ENCODE measurements at places on chromosomes 4 and X.

DNA sequence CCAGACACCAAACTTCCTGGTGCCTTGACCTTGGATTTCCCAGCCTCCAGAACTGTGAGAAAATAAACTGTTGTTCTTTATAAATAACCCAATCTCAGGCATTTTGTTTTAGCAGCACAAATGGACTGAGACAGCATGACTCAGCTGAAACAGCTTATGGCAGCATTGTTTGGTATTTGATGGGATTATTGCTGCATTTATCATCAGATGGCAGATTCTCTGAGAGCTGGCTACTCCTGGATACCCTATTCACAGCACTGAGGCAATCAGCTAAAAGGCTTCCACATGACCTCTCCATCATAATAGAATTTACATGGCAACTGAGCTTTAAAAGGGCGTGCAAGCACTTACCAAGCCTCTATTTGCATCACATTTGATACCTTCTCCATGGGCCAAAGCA is 623.1 kb upstream of the CPEB2 start:
- no peak for DNase-seq

DNA sequence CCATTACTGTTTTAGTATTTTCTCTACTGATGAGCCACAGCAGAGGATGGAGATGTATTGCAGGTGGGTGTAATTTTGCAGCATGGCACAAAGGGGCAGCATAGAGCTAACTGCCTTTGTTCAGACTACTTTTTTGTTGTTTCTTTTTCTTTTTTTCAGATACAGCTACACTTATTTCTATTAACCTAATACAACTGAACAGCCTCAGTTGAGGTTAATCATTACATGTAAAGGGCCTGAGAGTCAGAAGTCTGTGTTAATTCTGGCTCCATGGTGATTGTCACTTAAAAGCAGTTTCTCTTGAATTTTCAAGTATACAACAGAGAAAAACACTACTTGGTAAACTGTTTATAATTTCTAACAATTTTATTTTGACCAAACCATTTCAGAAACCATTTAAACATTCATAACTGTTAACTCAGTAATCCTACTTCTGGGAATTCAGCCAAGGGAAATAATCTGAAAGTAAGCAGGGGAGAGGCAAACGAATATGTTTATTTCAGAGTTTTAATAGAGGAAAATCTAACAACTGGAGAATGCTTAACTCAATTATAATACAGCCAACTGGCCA is 13.9 kb upstream of the PPEF2 start:
- no peak for DNase-seq

DNA sequence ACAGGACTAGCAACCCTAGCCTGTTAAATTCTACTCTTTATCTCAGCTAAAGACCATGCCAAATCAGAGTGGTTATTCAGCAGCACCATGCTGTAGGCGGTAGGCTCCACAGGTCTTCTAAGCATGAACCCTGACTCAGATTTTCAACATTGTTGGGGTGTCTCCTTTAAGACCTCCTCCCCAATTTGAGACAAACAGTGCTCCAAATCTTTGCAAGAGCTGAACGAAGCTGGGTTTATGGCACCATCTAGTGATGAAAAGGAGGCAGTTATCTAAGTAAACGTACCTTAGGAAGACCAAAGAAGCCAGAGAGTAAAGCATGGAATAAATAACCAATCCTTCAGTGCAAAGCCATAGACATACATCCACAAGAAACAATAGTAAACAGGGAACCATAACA is 334.5 kb upstream of the SLC7A11 start:
- no peak for DNase-seq

DNA sequence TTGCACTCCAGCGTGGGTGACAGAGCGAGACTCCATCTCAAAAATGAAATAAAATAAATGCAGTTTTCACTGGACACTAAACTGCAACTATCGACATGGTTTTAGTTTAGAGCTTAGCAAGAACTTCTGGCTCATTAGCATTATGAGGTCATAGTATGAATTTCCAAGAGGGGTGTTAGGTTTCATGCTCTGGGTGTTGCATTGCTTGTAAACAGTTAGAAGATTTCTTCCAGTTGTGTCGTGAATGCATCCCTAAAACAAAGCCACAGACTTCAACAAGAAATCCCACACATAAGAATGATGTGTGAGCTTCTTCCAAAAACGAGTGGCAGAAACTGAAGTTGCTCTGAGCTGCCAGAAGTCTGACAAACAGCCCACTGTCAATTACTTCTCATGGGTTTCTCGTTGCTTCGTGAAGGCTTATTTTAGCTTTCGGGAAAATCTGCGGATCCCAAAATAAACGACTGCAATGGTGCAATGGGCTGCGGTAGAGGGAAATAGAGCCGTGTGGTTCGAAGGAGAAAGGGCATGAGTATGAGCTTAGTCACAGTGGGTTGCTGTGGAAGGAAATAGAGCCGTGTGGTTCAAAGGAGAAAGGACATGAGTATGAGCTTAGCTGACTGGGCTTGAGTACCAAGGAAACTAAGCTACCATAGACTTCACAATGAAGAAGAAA is 354.9 kb downstream of the DHRSX start:
- no peak for DNase-seq

GRCh38 chr4:108570993-108571569 is 49.3 kb upstream of the RPL34 start:
- no peak for DNase-seq

GRCh38 chrX:81201071-81201470 is 642 bp downstream of the HMGN5 start:
- DNase-seq = no peak

- no peak for DNase-seq
Observed at GRCh38 chr4:13536607-13537006, 7.7 kb downstream of the NKX3-2 start.

- no peak for DNase-seq
Observed at GRCh38 chrX:44062840-44063239, 89.7 kb upstream of the NDP start.

GRCh38 chrX:7972586-7972985 is 45.4 kb upstream of the PNPLA4 start:
- DNase-seq = no peak

GRCh38 chr4:156763511-156763910 is 208.1 kb downstream of the PDGFC start:
- DNase-seq = no peak

- DNase-seq = no peak
Observed at GRCh38 chr4:153759407-153760316, at the start of gene RNF175. RNF175 (minus strand) TSS chr4:153760024; CDS start chr4:153759862, 162 bp downstream.

DNA sequence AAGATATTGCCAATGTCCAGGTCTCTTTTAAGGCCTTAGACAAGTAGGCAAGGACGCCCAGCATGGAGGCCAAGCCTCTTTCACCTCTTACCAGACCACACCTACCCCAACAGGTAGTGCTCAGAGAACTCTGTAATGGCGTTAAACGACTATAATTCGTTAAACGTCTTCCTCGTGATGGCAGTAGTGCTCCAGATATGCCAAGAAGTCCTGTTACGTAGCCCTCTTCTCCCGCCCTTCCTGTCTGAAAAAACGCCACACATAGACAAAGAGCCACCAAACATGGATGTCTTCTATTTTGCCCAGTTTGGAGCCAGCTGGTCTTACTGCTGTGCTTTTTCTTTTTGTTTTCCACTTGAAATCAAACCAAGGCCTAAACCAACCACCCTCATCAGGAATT is 190.7 kb downstream of the OR13H1 start:
- no peak for DNase-seq

DNA sequence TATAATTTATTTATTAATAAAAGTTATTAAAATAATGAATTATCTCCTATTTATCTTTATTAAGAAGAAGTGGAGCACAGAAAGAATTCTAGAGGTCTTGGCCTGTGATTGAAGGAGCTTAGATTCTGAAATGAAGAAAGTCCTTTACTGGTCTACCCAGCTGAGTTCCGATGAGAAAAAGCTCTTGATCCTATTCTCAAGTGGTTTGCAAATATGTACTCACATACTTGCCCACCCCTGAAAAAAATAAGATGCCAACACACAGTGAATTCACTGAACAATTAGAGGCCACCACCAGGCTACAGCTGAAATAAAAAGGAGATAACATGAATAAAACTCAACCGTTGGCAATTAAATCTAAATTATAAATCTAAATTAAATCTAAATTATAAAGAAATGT is 253.4 kb downstream of the MAPK10 start:
- DNase-seq = no peak

DNA sequence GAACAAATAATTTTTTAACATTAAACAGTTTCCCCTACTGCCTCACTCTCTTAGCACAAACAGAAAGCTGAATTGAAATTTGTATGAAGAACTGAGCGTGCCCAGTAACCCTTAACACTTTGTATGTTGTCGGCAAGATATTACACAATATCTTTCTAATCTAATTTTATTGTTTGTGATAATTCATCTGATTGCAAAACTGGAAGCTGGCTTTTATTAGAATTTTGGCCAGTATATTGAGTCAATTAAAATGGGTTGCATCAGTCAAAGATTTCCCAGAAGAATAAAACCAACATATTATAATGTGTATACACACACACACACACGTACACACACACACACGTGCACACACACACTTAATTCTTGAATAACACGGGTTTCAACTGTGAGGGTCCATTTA is 2332.1 kb downstream of the PCDH7 start:
- DNase-seq = no peak

GRCh38 chr4:175716961-175717360 is 95.1 kb downstream of the GPM6A start:
- no peak for DNase-seq

- no peak for DNase-seq
Observed at GRCh38 chrX:46404774-46405173, 140.4 kb downstream of the ZNF674 start.

DNA sequence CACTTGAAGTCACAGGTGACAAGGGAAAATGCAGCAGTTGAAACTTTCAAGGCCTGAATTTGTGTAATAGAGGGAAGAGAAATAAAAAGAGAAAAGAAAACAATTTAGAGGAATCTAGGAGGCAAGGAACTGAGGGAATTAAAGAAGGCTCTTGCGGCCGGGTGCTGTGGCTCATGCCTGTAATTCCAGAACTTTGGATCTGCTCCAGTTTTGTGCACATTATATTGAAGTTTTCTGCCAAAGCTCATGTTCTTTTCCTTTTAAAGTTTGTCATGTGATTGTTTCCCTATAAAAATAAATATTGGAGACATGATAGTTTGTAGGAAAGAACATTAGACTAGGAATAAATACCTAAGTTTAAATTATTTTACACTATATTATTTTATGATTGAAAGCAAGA is 433.9 kb upstream of the CPEB2 start:
- no peak for DNase-seq

- no peak for DNase-seq
Observed at GRCh38 chrX:22118161-22118830, 86.2 kb downstream of the PHEX start.

- no peak for DNase-seq
Observed at GRCh38 chrX:26026179-26026578, 112.0 kb upstream of the MAGEB18 start.

DNA sequence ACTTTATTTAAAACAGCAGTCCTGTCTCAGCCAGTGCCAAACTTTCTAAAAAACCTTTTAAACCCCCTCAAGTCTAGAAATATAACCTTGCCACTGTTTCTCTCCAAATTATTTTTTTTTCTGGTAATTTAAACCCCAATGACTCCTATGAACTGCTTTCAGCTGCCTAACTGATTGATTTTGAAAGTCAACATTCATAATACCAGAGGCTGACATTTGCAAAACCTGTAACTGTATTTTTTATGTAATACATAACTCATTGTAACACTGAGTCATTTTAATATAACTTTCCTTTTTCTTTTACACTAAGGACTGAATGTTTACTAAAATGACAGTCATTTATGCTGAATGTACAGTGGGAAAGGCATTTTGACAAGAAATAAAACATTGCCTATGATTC is 19.1 kb upstream of the EGFL6 start:
- DNase-seq = no peak

- no peak for DNase-seq
Observed at GRCh38 chr4:112674376-112674775, 37.4 kb downstream of the LARP7 start.

DNA sequence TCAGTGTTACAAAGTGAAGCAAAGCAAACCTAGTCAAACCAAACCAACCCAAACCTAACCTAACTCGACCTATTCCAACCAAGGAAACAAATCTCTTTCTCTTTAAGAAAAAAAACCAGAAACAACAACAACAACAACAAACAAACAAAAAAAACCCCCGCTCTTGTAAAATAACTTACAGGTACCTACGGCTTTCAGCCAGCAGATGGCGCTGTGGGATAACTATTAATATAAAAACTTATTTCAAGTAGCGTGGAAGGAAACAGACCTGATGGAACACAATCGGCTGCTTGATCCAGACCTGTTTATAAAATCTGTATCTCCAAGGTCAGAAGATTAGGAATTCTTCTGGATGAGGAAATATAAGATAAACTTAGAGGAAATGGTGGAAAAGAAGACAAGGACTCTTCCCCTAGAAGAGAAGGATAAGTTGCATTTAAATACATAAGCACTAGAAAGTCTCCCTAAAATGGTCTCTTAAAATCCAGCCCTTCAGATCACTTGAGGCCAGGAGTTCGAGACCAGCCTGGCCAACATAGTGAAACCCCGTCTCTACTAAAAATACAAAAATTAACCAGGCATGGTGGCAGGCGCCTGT is 34.4 kb upstream of the CDKL5 start:
- peak; percentile 29 for DNase-seq

DNA sequence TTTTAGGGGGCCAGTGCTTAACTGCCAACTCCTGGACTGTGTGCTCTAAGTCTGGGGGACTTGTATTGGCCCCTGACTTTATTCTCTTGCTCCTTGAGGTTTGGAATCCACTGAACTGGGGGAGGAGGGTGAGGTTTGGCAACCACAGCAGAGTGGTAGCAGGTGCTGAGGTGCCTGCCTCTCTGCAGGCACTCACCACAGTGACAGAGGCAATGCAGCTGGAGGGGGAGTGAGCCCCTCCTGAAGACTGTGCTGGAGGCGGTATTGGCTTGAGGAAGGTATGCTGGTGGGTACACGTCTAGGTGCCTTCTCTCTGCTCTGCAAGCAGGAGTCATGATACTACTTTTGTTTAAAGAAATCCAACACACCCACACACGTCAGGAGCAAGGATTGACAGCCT is 24.6 kb downstream of the CFAP299 start:
- no peak for DNase-seq

DNA sequence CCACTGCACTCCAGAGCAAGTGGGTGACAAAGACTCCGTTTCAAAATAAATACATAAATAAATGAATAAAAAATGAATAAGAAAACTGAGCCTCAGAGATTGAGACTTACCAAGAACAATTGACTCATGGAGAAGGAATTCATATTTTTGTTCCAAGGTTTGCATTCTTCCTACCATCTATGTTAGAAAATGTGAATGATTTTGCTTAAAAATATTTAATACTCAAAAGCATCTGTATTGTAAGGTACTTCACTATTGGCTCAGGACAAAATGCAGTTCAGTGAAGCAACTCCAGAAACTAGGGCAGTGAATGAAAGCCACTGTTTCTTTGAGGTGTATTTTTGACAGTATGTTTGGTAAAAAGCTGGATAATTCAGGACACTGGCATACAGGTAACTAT is 54.1 kb downstream of the XAGE2 start:
- DNase-seq = no peak

- DNase-seq = no peak
Observed at GRCh38 chr4:169068423-169068822, 58.4 kb upstream of the CBR4 start.
